Thoracic aorta (tissue), 2 donors: ENCODE measurements at places on chromosomes 16 and 17.

DNA sequence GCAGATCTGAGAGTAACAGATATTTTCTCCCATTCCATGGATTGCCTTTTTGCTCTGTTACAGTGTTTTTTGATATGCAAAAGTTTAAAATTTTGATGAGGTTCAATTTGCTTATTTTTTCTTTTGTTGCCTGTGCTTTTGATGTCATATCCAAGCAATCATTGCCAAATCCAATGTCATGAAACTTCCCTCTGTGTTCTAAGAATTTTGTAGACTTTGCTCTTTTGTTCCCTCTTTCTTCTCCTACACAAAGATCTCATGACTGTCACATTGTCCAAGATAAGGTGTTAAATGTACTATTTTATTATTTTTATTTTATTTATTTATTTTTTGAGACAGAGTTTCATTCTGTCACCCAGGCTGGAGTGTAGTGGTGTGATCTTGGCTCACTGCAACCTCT, 18.9 kb upstream of the KCNH6 start:
- DNase-seq: no peak

- DNase-seq: no peak
Observed at GRCh38 chr16:85879975-85880831, 18.8 kb upstream of the IRF8 start.

GRCh38 chr16:23026784-23027362, 122.4 kb downstream of the USP31 start:
- DNase-seq: no peak

GRCh38 chr16:78689536-78689935, 590.1 kb downstream of the WWOX start:
- DNase-seq: no peak

DNA sequence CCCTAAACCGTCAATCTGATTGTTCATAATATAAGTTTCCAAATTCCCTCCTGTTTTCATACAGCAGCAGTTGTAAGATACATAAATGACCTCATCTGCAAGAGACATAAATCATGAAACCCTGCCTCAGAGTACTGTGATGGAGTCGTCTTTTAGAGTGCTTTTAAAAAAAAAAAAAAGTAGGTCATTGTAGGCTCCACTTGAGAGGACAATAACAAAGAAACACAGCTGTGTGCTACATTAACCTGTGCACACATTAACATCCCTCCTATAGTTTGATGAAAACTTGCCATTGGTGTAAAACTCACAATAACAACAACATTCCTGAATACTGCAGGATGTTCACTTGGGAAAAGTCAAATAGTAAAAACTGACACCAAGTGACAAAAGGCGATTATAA, 56.5 kb downstream of the XPO6 start:
- no peak for DNase-seq

DNA sequence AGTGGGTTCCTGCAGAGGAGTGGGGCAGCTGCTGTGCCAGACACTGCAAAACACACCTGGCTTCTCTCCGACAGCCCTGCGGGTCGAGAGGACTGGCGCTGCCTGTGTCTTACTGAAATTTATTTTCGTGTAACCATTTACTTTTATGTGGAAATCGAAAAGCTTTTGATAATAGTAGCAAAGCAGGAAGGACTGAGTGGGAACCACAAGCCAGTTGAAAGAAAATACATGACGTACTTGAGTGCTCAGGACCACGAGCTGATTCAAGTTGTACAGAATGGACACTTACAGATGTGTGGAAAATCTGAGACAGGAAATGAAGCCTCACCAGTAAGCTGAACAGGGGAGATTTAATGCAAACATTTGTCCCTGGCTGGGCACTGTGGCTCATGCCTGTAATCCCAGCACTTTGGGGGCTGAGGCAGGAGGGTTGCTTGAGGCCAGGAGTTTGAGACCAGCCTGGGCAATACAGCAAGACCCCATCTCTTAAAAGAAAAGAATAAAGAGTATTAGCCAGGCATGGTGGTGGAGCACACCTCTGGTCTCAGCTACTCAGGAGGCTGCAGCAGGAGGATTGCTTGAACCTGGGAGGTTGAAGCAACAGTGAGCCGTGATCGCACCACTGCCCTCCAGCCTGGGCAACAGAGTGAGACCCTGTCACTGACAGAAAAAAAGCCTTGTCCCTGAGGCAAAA, 11.3 kb upstream of the RPL13 start:
- DNase-seq: no peak

GRCh38 chr17:1275962-1276736, 3.3 kb upstream of the TRARG1 start:
- DNase-seq: no peak

- DNase-seq: no peak
Observed at GRCh38 chr17:37607637-37608331, 1.4 kb downstream of the SYNRG start.

DNA sequence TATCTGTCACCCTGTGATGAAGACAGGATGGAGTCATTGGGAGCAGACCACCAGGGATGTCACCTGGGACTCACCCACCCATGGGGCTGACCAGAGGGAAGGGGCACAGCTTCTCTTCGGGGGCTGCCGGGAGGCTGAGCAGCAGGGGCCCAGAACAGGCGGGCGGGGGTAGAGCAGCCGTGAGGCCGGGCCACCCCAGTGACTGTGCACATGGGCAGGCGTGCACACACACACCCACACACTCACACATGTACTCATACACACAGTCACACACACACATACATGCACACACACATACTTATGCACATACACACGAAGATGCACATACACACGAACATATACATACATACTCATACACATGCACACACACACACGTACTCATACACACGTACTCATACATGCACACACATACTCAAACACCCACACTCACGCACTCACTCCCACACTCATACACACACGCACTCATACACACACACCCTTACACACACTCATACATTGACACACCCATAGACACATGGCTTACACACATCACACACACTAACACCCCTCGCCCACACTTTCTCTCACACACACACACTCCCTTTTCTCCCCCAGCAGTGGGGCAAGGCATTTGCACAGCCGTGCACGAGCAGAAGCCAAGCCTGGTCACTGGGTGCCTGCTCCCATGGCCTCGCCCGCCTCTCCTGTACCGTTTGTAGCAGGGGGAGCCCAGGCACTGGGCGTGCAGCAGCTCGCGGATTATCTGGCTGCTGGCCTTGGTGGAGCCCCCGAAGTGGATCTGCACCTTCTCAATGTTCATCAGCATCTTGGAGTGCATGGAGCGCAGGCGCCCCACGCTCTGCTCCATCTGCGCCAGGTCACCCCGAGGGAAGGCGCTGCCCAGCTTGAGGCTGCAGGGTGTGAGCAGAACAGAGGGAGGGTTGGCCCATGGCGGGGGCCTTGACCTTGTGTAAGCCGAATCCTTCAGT, 12.4 kb downstream of the UBALD2 start:
- DNase-seq: no peak

DNA sequence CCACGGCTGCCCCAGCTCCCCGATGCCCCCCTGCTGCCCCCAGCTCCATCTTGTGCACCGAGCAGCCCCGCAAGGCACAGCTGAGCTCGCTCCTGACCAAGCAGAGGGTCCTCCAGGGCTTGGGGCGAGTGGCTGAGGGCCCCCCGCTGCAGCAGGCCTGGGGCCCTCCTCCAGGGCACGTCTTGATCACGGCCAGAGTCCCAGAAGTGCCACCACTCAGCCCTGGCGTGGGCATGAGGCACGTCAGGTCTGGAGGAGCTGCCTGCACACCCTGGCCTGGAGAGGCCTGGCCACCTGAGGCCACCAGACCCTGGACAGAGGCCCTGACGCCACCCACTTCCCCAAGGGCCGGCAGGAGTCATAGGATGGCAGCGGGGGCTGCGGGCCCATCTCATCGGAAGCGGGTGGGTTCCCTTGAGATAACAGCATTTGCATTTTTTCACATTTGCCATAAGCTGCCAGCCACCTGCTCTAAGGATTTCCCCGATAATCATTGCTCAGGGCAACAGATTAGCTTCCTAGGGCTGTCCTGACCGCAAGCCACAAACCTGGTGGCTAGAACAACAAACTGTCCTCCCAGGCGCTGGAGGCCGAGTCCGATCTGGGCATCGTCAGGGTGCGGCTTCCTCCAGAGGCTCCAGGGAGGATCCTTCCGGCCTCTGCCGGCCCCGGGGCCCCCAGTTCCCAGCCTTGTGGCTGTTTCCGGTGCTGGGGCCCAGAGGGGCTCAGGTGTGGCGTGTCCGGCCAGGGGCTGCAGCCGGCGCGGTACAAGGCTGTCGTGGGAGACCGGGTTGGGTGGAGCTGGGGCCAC, 23.9 kb upstream of the C1QTNF8 start:
- DNase-seq: no peak

DNA sequence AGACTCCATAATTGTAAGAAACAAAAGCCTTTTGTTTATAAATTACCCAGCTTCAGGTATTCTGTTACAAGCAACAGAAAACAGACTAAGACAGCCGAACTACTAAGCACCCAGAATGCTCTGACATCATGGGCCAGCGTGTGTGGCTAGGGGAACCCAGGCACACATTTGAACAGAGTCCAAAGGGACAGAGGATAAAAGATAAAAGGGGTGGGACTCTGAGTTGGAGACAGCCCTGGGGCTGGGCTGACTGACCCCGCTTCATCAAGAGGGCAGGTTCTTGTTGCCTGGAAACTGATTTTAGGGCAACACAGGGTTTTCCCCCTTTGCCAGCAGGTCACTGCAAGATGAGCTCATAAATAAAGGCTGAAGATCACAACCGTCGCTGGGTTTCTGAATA, 30.5 kb upstream of the ZNF287 start:
- DNase-seq: no peak
